T-cell (primary cell): ENCODE measurements at places on chromosomes 3 and 15.
A peak's percentile ranks its signal among the peaks of the same experiment; 100 is the strongest.

DNA sequence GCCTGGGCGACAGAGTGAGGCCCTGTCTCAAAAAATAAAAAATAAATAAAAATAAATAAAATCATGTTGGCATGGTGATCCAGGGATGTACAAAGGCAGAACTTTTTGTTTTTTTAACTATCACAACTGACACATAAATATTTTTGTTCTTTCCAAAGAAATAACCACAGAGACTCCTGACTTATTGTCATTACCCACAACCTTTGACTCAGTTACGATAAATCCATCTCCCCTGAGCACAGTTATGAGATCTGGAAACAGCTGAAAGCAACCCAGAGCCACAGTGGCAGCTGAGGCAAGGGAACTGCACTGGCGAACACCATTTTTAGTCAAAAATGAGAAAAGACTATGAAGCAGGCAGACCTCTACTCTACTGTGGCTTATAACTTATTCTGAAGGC is 24.0 kb downstream of the OSBPL10 start:
- DNase-seq: no peak

DNA sequence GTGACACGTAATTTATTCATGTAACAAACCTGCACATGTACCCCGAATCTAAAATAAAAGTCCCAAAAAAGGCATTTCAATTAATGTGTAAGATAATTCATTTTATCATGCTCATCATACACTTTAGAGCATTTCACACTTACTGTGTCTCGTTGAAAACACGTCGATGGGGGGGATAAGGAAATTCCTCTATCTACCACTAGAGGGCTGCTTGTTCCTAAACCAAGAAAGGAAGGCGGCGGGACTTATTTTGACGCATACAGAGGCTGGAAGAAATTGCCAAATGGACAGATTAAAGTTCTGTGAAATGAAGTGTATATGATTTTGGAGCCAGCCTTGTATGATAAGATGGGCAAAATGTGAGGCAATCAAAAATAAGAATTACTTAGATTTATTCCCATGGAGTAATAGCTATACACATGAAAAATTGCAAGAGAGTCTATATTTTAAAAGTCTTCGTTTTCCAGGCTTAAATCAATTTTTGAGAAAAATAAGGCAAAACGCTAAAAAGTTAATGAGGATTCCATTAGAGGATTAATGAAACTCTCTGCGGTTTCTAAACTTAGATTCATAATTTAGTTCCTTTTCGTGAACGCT is 346.8 kb downstream of the CNTN3 start:
- no peak for DNase-seq

- no peak for DNase-seq
Observed at GRCh38 chr3:146593776-146594175, 11.4 kb downstream of the PLSCR5 start.

DNA sequence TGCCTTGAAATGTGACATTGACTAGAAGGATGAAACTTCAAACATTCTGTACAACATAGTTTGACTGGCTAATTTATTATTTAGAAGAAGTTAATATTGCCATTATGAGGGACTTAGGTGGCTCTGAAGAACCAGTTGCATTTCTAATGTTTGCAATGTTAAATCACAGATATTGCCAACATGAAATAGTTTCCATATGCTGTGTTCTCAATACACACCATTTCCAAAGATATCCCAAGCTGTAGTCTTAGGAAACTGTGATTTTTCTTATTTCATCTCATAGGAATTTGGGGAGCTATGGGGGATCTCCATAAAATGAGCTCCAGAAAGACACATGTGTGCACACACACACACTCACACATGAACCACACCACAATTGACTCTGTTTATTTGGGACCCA is 36.3 kb downstream of the ALG1L2 start:
- DNase-seq: no peak

DNA sequence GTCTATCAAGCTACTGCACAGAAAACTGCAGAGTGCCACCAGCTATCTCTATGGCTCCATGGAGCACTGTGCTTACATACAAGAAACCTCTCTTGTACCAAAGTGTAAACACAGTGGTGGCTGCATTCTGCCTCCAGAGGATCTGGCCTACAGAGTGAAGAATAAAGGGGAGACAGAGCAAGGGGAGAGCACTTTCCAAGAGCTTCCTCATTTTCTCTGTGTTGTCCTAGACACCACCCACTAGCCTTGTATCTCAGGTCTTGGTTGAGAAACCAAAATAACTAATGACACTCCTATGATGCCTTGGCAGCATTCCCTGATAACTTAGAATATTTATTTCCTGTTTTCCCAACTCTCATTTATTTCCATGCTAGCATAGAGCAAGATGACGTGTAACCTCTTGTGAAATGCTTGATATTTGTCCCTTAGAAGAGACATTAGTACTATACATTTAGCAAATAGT is 56.9 kb upstream of the PHLDB2 start:
- no peak for DNase-seq

DNA sequence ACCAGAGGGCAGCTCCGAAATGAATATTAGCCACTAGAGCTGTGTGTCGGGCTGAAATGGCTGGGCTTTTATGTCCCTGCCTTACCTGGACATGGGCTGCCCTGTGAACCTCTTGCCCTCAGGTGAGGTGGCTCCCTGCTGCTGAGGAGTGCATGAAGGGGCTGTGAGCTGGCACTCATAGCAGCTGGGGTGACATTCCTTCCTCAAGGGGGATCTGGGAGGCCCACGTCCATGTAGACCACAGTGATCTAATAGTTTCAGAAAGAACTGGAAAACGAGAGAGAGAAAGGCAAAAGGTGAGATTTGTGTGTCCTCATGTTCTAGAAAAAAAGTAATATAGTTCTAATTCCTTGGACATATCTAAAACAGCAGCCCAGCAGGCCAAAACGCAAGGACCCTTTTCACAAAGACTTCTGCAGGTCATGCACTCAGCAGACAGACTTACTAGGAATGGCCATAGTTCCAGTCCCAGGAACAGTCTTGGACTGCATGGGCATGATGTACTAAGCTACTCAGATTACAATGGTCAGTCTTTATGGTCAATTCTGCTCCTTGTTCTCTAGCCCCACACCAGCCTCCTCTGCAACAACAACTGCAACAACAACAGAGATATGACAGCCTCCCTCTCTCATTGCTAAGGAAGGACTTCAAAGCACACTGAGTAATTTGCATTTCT is 10.8 kb upstream of the SLC24A5 start:
- no peak for DNase-seq

- no peak for DNase-seq
Observed at GRCh38 chr15:59812250-59812870, 123.2 kb upstream of the BNIP2 start.

- DNase-seq: no peak
Observed at GRCh38 chr15:58731756-58732535, 17.6 kb downstream of the ADAM10 start.

- no peak for DNase-seq
Observed at GRCh38 chr3:117998071-117998470, 1036.6 kb downstream of the IGSF11 start.

DNA sequence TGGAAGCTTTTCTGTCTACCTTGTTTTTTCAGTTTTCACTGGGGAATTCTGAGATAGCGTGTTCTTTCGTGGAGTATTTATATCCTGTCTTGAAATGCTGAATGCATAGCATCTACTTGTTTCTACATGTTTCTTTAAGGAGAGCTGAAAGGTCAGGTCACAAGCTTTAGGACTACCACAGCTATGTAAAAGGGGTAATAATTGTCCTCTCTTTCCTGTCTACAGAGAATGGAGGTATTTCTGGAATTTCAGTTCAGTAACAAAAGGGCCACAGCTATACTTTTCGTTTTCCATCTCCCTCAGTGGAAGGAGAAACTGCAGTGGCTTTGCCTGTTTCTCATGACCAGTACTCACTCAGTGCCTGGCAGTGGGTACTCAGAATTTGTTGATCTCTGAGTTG is 4.7 kb downstream of the INAFM2 start:
- DNase-seq: no peak

- DNase-seq: no peak
Observed at GRCh38 chr3:194339356-194339755, 11.8 kb downstream of the CPN2 start.

- no peak for DNase-seq
Observed at GRCh38 chr3:142858043-142858442, 30.8 kb downstream of the PCOLCE2 start.

DNA sequence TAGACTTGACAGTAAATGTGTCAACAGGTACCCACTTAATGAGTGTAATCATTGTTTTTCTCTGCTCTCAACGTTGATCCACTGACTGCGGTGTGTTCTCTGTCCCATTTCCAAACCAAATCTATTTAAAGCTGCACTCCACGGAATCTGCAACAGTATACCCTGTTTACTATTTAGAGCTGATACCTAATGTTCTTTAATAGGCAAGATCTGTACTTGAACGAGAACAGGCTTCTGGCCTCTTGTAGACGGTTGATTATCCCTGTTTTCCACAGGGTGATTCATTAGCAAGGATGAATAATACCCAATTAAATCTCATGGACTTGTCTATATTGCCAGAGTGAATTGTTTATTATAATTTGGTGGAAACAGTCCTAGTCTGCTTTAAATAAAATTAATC is 189.9 kb downstream of the LPP start:
- DNase-seq: no peak

- no peak for DNase-seq
Observed at GRCh38 chr15:38689522-38689921, 124.9 kb upstream of the RASGRP1 start.

GRCh38 chr3:30426293-30426993 is 180.0 kb upstream of the TGFBR2 start:
- no peak for DNase-seq

- DNase-seq: peak; percentile 39
Observed at GRCh38 chr3:48504051-48504946, at the start of gene SHISA5. SHISA5 (minus strand) TSS chr3:48504174; CDS start chr3:48504094, 80 bp downstream.
